ENCODE measurements at places on chromosomes 3 and 15.

DNA sequence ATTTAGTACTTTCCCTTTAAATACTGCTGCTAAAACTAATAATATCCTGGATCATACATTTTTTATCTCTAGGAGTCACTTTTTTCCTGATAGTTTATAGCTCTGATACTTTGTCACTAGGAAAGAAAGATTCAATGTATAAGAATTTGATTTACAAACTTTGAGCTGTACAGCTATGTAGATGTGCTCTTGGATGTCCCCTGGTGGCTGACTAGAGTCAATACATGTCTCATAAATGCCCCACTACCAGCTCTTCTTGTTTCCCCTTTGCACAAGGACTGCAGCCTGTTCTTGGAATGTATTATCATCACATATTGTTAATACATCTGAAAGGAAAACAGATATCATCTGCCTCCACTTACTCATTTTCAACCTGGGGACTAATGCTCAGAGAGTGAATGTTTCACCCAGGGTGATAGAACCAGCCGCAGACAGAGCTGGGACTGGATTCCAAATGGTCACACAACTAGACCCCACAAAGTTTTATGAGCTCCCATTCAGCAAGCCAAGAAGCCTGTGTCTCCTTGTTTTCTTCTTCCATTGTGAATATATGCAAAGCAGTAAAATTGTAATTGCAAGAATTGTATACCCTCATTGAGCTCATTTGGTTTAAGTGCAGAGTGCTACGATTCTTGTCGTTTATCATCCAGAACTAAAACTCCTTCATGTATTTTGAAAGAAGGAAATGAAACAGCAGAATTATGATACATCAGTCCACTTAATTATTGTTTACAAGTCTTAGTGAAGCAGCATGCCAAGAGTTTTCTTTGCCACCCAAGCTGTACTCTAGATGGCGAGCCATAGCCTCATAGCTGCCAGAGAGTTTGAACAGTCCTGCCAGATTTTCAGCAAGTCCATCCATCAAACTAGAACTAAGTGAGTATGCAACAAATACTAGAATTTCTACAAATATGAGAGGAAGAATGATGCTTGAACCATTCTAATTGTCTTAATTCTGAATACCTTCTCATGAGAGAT is 261.6 kb upstream of the LMCD1 start:
- peak; percentile 10 for DNase-seq

GRCh38 chr15:60358935-60359682 is 38.7 kb downstream of the ANXA2 start:
- peak; percentile 98 for DNase-seq

DNA sequence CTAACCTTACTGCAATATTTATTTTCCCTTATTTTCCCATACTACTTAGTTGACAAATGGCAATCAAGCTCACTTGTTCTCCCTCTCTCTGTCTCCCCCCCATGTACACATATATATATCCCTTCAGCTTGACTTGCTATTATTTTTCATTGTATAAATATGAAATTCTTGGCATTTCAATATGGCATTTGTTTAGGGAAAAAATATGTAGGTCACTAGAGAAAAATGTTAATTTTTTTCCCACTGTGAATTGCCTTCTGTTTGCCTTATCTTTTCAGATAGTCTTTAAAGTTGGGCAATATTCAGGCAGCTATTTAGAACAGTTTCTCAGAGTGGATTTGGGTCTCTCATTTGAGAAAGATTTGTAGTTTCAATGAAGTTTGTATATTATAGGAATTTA is 62.8 kb upstream of the UTS2B start:
- DNase-seq, result no peak

GRCh38 chr3:198046120-198046857 is 86.3 kb downstream of the LMLN start:
- no peak for DNase-seq

DNA sequence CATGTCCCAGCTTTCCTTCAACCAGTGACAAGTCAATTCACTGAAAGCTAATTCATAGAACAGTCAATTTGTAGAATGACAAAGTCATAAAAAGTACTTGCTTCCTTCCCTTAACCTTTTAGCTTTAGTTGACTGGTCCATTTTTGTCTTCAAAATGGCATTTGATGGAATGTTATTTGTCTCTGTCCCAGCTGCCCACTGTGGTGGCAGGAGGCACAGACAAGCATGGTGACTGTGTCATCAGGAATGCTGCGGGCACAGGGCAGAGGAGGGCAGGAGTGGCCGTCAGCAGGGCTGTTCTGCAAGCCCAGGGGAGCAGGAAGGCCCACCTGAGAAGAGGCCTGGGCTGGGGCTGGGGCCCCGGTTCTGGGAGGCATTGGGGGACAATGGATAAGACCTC is 10.0 kb downstream of the IQSEC1 start:
- no peak for DNase-seq

GRCh38 chr3:56836276-56837163 is 34.8 kb upstream of the ARHGEF3 start:
- no peak for DNase-seq

- DNase-seq, result no peak
Observed at GRCh38 chr3:178386880-178387279, 149.4 kb upstream of the KCNMB2 start.

DNA sequence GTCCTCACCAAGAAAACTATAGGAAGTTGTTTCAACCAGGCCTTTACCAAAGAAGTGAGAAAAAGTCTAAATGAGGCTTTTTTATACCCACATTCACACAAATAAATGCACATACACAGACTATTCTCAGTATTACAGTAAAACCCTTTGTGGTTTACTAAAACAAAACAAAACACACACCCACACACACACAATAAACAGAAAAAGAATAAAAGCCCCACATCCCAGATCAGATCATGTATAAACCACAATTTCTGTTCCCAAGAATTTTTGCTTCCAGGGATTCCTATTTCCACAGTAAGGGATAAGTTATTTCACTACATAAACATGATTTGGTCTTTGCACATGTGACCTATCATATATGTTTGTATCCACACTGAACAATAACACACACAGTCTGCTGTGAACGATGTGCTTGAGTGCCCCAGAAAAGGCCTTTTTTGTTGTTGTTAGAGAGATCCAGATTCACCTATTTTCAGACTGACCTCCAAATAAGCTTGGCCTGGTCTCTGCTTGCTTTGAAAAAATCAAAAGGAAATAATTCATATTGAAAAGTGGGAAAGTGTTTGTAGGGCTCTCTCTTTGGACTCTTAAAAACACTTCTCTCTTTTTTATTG is 283.4 kb upstream of the ATP11B start:
- DNase-seq, result no peak

DNA sequence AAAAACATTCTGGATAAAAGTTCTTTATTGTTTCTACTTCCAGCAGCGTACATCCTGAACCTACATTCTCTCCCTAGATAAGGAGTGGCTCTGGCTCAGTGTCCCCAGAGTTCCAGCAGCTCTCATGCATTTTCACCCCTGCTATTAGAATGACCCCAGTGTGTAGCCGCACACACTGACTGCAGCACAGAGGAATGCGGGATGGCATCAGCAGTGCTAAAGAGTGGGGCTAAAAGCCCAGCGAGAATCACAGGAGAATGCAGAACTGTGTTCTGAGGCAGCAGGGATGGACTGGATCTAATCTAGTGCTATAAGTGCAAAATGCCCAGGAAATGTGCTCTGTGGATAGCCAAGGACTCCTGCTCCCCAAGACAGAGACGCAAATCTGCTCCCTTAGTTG is 66.4 kb upstream of the TJP1 start:
- DNase-seq, result no peak

DNA sequence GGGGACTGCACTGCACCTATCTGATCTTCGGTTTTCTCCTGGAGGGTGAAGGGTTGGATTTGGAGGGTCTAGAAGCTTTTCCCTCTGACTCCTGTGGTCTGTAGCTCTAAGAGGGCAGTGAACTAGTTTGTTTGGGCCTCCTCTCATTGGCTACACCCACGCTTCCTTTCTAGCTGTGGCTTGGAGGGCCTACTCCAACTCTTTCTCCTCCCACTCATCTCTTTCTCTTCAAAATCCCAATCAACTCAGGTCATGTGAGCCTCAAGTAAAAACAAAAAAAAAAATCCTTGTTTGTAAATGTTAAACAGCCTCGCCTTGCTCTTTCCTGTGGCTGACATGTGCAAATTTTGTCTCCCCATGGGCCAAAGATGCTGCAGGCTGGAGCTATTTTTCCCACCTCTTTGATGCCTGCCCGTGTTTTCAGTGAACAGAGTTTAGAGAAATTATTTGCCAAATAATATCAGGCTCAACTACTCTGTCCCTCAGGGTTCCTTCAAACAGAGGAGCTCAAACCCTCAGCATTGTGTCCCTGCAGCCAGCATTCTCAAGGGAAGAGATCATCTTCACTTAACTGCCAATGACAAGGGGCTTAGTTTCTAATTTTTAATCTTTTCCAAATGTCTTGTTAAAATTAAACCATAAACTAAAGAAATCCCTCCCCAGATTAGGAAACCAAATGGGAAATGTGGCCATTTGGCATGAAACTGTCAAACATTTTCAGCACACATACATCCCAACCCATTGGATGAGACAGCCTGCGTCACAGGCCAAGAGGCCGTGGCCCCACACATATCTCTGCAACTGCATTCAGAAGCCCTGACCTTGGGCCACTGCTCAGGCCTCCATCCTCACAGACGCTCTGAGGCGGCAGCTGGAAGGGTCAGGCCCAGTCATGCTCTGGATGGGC is 114.8 kb upstream of the THBS1 start:
- DNase-seq, result no peak

DNA sequence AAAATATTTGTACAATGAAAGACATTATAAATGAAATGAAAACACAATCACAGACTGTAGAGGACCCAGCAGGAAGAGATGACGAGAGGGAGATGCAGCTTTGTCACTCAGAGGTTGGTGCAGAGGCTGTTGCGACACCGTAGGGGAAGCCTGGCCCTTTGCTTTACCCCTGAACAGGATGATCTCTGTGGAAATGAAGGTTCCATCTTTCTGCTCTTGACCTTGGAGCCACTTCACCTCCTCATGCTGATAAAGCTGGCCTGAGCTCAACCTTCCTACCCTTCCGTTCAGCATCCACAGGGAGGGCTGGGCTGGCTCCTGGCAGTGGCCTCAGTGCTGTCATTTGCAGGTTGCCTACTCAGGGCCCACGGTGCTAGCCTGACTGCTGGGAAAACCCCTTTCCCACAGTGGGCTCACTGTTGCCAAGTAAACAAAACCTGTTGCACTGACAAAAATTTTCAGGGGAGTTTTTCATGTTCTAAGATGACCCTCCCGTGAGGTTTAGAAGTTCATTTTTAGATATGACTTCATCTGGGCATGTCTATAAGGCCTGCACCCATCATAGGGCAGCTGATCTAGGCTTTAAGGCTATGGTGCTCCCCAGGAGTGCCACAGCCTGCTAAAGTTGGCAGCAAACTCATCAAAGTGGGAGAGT is 3.0 kb upstream of the CD80 start:
- no peak for DNase-seq

GRCh38 chr3:61841111-61841845 is 279.9 kb downstream of the PTPRG start:
- DNase-seq, result no peak

GRCh38 chr3:129424185-129424841 is 4.1 kb downstream of the EFCAB12 start:
- no peak for DNase-seq

DNA sequence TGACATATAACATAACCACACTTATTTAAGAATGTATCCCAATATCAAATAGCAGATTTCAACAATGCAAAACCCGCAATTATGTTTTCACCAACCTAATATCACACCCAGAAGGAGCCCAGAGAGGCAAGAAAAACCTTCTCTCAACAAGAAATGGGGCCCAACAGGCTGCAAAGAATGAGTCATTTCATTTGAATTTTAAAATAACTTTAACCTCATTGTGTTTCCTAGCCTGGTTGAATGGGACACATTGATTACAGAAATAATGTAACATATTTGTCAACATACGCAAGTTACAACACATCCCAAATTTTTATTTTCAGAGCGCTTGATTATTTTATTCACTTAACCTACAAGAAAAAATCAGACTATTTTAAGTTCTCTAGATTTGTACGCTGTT is 365.1 kb upstream of the SLCO3A1 start:
- DNase-seq, result no peak

Data from NCI-H1092 treated with DMSO at 0.1 percent for 48 hours (cell line).